ENCODE measurements at places on chromosomes 5 and 9.
A peak's percentile ranks its signal among the peaks of the same experiment; 100 is the strongest.

DNA sequence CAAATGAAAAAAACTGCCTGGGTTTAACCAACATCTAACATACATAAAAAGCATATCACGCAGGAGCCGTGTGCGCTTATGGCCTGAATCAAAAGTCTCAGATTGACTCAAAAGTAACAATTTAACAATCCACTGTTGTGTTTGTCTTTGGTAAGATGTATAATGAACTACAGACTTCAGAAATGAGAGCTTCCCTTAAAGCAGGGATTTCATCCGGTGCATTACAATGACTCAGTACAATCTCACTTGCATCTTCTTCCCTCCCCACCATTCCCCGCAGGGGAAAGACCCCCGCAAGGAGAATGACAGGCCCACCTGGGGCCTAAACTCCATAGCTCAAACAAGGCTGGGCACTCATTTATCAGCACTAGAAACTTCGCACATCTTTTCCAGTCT is 1.4 kb downstream of the ZFR start:
- DNase-seq = no peak

DNA sequence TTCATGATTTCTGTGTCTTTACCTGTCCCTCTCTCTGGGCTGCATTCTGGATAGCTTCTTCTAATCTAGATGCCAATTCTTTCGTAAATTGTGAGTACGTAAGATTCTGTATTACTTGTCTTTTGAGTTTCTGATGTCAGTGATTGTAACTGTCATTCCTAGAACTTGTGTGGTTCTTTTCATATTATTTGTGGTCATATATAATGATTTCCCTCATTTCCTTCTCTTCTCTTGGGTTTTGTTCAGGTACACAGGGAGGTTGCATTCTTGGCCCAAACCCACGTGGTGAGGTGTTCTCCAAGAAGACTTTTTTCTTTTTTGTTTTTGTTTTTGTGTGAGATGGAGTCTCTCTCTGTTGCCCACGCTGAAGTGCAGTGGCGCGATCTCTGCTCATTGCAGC is 13.8 kb downstream of the UGCG start:
- no peak for DNase-seq

GRCh38 chr9:17810317-17810716 is 231.5 kb downstream of the SH3GL2 start:
- no peak for DNase-seq

DNA sequence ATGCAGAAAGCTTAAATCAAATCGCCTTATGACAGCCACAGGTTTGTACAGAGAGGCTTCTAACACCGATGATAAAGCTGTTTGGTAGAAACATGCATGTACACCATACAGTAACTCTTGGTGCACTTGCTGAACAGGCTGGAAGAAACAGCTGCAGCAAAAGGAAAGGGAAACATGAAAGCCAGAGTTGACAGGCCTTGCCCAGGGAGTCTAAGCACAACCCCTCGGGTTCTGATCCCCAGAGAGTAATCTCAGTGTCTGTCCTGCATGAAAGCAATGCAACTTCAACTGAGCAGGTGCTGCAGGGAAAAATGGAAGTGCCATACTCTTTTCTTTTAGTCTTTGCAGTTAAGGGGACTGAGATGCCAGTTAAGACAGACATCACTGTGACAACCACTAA is 419.9 kb downstream of the BNC2 start:
- DNase-seq = no peak

DNA sequence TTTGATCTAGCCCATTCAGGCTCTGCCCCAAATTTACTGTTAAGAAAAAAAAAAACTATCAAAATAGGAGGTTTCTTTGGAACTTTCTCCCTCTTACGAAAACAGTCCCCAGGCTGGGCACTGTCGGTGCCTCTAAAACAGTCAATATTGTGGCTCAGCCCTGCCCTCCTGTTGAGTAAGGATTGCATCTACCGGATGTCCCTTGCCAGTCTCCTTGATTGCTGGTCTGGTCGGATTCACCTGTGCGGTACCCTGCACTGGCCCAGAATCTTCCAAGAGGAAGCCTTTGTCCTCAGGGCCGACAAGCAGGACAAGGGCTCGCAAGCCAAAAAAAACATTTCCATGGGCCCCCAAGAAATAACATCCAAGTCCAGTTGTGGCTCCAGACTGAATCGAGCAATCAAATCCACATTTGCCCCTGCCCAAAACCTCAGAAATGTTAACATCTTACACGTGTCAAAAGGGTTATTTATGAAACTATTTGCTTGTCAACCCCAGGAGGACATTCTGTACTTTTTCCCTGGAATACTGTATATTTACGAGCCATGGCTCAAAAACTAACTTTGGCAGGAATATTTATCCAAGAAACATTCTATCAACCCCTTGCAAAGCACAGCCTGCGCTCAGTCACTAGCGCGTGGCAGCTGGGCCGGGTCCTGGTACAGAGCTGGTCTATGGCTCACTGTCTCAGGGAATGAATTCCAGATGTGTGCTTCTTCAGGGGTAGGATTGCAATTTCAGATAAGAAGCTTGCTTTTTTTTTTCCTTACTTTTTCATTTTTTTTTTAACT is 129.2 kb upstream of the ADRA1B start:
- no peak for DNase-seq

DNA sequence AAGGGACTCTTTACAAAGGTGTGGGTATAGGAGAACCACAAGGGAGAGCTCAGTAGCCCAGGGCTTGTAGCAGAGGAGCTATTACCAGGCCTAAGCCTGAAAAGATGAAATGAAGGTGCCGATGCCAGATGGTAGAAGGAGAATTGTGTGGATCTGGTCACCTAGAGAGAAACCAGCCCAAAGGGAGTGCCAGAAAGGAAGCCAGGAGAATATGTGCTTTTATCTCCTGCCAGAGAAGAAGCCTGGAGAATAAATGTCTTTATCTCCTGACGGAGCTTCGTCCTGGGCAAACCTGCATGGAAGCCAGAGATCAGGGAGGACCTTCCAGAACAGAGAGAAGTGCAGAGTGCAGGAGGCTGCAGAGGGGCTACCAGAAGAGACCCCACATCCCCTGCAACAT is 142.6 kb downstream of the MED10 start:
- DNase-seq = no peak

DNA sequence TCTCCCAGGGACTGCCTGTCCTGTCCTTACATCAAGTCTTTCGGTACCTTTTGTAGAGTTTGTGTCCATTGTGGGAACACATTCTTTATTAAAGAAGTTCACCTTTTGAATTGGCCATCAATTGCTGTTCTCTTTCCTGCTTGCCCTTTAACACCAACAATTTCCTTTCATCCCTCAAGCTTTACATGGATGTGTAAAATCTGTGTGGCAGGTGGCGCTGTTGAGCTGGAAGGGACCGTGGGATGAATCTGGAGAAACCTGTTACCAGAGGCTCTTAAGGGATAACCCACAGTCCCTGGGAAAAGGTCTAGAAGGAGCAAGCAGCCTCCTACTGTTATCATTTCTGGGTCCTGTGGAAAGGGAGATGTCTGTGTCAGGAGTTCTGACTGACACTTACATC is 7.9 kb upstream of the ZFP62 start:
- no peak for DNase-seq

GRCh38 chr9:129166623-129167557 is 11.2 kb downstream of the IER5L start:
- no peak for DNase-seq

GRCh38 chr5:100706776-100707175 is 171.6 kb downstream of the FAM174A start:
- no peak for DNase-seq

DNA sequence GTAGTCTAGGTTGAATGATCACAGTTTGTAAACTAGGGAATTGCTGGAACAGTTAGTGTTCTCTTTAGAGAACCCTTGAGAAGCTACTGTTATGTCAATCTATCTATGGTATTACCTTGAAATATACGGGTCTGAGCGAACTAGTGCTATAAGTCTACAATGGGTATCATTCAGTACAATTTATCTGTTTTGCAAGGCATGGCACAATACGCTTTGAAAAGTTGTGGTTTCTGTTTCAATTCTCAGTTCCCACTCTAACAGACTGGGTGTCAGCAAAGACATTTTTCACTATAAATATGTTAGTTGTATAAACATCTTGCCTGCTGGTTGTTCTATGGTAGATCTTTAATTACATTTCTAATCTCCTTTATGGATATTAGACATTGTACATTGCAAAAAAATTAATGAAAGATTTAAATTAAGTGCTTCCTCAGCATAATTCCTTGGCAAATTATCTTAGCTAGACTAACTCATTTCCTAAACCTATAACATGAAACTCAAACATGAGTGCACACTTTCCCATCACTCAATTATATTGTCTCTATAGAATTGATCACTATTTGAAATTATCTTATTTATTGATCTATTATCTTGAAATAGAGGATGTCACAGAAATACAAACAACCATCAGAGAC is 24.9 kb upstream of the SLCO6A1 start:
- DNase-seq = no peak

GRCh38 chr5:172845154-172845553 is 11.1 kb downstream of the ERGIC1 start:
- DNase-seq = no peak

- DNase-seq = no peak
Measured at GRCh38 chr9:70609542-70610286, 195.3 kb upstream of the KLF9 start.

- no peak for DNase-seq
Measured at GRCh38 chr5:127555826-127556225, 38.4 kb downstream of the PRRC1 start.

DNA sequence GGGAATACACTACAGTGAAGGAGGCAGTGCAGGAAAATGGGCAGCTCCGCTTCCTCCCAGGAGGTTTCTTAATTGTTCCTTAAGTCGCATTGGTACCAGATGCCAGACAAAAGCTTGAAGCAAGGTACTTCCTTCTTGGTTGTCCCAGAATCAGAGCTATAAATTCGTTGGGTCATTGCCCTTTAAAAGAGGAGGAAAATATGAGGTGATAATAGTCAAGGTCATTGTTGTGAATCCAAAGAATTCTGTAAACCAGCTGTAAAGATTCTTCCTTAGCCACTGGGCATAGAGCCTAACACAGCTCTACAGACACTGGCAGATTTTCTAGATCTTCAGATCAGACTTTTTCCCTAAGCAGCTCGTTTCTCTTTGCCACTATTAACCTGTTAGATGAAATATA is 444.1 kb upstream of the TLE4 start:
- DNase-seq = no peak

DNA sequence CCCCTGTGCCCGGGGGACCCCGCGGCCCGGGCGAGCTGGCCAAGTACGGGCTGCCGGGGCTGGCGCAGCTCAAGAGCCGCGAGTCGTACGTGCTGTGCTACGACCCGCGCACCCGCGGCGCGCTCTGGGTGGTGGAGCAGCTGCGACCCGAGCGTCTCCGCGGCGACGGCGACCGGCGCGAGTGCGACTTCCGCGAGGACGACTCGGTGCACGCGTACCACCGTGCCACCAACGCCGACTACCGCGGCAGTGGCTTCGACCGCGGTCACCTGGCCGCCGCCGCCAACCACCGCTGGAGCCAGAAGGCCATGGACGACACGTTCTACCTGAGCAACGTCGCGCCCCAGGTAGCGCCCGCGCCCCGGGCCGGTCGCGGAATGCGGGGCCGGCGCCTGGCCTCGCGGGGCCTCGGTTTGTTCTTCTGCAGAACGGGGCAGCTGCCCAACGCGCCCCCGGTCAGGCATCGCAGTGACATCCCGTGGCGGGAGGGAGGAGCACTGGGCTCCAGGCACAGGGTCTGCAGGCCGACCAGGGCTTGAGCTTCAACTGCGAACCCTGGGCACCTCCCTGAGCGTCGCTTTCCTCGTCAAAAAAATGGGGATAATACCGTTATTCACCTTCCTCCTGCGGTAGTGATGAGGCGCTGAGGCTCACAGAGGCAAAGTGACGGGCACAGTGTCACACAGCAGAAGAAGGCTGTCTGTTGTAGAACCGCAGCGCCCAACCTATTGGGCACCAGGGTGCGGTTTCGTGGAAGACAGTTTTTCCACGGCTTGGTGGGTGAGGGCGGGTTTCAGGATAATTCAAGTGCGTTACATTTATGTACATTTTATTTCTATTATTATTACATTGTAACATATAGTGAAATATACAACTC is 777 bp downstream of the ENDOG start:
- DNase-seq = peak; percentile 9

- no peak for DNase-seq
Measured at GRCh38 chr9:21357479-21358460, 7.1 kb upstream of the IFNA6 start.

- no peak for DNase-seq
Measured at GRCh38 chr9:17625644-17626388, 47.0 kb downstream of the SH3GL2 start.

DNA sequence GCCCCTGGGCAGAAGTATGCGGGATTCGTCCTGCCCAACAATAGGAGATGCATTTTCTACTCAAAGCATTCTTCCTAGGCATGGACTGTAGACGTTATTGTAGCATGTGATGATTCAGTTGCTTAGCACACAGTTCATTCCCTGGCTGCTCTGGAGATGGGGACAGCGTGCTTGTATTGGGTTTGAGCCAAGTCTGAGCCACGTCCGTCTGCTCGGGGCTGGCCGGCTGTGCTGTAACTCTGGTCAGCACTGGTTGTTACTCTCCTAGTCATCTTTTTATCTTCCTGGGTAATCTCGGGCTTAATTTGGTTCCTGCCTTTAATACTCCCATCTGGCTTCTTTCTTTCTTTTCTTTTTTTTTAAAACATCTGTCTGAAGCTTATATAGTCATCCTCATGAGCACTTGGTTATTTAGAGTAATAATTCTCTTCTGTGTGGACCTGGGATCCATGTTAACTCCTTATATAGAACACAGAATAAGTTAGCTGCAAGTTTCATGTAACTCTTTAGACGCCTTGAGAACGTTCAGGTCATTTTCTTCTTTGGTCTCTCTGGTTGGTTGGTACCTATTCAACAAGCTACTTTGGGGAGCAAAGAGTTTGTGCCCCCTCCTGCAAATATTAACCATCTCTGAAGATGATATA is 118.8 kb upstream of the RPS23 start:
- DNase-seq = no peak

DNA sequence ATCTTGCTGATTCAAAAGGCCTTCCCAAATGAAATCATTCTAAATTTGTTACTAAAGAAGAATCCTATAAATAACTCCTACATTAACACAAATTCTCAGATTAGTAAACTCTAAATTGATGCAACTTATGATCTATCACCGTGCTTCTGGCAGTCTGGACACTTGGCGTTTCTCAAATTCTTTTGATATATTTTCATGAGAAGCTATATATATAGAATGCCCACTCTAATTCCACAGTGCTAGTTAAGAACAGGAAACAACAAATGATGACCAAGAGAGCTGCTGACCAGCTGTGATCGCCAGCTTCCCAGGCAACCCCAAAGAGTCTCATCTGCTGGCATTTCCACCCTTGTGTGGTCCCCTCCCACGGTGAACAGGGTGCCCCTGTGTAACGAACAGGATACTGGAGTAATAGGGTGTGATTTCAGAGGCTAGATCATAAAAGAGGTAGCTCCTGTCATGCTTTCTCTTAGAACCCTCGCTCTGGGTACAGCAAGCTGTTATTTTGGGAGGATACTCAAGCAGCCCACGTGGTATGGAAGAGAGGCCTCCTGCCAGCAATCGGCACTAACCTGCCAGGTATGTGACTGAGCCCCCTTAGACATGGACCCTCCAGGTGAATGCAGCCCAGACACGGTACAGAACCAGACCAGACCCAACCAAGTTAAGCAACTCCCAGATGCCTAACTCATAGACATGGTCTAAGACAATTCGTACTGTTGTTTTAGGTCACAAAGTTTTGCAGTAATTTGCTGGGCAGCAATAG is 64.7 kb downstream of the CDC14B start:
- DNase-seq = no peak

GRCh38 chr5:101977729-101978345 is 318.2 kb downstream of the SLCO4C1 start:
- no peak for DNase-seq

- no peak for DNase-seq
Measured at GRCh38 chr9:133679056-133679455, 42.9 kb downstream of the DBH start.

All from stimulated activated CD8-positive, alpha-beta memory T cell treated with anti-CD3 and anti-CD28 coated beads, Interleukin-4, amount 100 ng/mL, for 4 hours (primary cell).